ENCODE measurements at places on chromosomes 5 and 9.

DNA sequence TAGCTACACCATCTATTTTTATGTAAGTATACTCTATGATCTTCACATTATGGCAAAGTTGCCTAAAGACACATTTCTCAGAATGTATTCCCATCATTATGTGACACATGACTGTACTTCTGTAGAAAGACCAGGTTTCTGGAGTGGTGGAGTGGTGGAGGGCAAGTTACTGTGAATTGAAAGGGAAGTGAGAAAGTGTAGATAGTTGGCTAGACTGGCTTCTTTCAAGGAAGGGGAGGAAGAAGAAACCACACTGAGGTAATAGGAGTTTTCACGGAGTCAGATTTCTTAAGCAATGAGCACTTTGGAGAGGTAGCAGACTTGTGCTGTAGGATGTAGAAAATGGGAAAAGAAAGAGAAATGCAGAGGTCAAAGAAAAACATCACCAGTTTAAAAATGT lies 50.9 kb upstream of the EQTN start:
- DNase-seq, result no peak

DNA sequence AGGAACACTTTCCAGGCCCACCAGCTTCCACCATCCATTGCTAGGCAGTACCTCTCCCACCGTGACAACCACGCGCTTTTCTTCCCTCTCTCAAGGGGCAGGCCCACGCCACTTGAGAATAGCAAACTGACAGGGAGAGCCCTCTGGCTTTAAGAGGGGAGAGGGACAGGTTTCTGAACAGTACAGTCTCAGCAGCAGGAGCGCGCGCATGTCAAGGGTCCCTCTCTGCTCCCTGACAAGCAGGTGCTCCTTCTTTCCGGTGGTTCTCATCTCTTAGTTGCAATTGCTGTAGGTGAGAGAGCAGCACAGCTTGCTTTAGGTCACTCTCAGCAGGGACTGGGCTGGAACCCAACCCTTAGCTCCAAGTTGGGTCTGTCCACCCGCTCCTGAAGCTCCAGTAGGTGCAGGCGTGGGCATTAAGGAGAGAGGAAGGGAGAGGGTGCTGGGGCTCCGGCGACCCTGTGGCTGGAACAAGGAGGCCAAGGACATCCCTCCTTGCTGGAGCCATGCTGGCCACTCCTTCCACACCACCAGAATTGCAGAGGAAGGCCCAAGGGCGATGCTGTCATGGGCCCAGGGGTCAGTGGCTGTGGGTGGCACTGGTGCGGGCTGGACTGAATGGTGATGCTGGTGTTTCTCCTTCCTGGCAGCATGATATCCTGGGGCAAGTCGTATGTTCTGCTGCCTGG lies 9.0 kb upstream of the PHF2 start:
- DNase-seq, result peak; percentile 49

- no peak for DNase-seq
Observed at GRCh38 chr5:154745349-154745748, 9.8 kb upstream of the LARP1 start.

DNA sequence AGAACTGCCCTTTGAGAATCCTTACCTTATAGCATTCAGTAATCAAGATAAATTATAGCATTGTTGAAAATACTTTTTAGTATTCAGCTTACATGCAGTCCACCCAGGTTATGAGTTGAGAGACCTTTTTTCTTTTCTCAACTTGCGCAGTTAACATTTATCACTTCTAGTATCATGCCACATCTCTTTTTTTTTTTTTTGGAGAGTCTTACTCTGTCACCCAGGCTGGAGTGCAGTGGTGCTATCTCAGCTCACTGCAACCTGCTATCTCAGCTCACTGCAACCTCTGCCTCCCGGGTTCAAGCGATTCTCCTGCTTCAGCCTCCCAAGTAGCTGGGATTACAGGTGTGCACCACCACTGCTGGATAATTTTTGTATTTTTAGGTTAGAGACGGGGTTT lies 29.0 kb downstream of the LRRC70 start:
- DNase-seq, result no peak

All from erythroblast (primary cell).